ENCODE measurements at places on chromosomes 12 and 14. TPM values are rescaled to one million over a fixed set of nuclear protein-coding genes. Genes with fewer than 3 reads are reported as not detected.

GRCh38 chr12:10031321-10031720 is 839 bp downstream of the CLEC9A start:
- no peak for DNase-seq
- H3K4me3 ChIP-seq: no peak overlapping the region
- H3K27ac ChIP-seq: no peak overlapping the region
- H3K36me3 ChIP-seq: no peaks in the 10 kb centered on the region

Gene OASL
- not detected for total RNA-seq

GRCh38 chr14:105015242-105015641 is 5.6 kb downstream of the CDCA4 start:
- H3K36me3 ChIP-seq: peaks cover 5% of the 10 kb centered on the region
- DNase-seq: no peak
- no peak overlapping the region for H3K4me3 ChIP-seq
- no peak overlapping the region for H3K27ac ChIP-seq
- peaks cover 11% of the 10 kb centered on the region for H3K4me1 ChIP-seq

DNA sequence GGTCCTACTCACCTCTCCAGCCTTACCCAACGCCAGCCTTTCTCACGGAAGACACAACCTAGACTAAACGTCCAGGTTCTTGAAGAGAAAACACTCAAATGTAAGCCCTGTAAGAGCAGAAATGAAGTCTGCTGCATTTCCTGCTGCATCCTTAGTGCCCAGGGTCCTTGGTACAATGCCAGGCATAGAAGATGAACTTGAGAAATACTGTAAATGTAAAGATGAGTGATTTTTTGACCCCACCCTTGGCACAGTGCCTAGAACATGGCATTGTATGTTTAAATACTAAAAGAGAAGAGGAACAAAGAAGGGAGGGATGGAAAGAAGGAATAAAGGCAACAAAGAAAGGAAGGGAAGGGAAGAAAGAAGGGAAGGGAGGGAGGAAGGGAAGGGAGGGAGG is 514.6 kb downstream of the MED13L start:
- no peak overlapping the region for H3K4me3 ChIP-seq
- no peaks in the 10 kb centered on the region for H3K4me1 ChIP-seq
- no peaks in the 10 kb centered on the region for H3K36me3 ChIP-seq
- DNase-seq: no peak
- no peak overlapping the region for H3K27ac ChIP-seq

Gene CD69
- total RNA-seq: 1.3 TPM

DNA sequence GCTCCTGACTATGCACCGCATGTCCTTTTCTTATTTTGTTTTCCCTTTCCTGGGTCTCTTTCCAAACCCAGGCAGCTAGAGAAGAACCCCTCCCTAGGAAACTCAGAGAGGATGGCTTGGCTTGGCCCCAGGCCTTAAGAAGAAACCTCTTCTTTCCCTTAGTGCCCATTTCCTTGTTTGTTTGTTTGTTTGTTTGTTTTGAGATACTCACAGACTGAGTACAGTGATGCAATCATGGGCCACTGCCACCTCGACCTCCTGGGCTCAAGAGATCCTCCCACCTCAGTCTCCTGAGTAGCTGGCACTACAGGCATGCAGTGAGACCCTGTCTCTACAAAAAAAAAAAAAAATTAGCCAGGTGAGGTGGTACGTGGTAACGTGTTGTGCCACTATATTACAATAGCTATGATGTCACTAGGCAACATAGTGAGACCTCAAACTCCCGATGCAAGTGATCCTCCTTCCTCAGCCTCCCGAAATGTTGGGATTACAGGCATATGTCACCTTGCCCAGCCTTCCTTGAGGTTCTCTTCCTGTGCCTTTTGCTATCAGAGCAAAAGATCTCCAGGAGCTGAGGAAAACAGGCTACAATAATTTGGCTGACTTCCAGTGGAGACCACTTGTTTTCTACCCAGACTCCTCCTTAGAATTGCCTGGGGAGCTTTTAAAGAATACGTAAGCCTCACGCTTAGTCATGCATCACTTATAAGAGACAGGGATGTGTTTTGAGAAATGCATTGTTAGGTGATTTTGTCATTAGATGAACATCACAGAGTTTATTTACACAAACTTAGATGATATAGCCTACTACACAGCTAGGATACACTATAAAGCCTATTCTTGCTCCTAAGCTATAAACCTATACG is 34.5 kb upstream of the LGALS3 start:
- H3K27me3 ChIP-seq: no peaks in the 10 kb centered on the region
- no peaks in the 10 kb centered on the region for H3K4me1 ChIP-seq
- DNase-seq: no peak
- no peaks in the 10 kb centered on the region for H3K36me3 ChIP-seq
